ENCODE measurements at places on chromosomes 3 and 15.

DNA sequence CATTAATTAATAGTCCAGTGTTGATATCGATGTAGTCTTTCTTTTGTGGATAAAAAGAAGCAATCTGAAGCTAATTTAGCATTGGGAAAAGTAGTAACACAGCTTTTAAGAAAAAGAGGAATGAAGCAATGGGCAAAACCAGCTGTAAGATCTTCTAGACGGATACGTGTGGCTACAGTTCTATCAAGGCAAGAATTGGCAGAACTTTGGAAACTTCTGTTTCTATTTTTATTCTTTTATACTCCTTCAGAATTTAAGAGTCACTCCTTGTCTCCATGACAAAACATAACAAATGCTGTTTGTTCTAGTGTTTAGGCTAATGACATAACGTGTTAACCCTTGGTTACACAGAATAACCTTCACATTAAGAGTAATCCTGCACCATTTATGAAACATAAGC, 289.2 kb downstream of the ROBO2 start:
- DNase-seq: no peak

GRCh38 chr3:120457827-120458226, 7.0 kb upstream of the FSTL1 start:
- no peak for DNase-seq

DNA sequence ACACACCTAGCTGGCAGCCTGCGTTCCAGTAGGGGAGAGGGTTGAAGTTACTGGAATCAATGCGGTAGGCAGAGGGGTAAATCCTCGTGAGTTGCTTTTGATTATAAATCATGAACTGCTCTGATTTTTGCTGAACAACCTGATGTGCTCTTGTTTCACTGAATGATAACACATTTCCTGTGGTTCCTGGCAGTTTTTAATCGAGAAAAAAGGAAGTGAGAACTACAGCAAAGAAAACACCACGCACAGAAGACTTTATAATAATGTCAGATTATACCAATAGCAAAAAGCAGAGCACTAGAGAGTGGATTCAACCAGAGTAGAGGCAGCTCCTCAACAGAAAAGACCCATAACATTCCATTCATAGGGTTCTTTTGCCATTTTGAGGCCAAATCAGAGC, 200.8 kb upstream of the STRIT1 start:
- no peak for DNase-seq

GRCh38 chr3:43770426-43771103, 79.8 kb downstream of the ABHD5 start:
- no peak for DNase-seq

DNA sequence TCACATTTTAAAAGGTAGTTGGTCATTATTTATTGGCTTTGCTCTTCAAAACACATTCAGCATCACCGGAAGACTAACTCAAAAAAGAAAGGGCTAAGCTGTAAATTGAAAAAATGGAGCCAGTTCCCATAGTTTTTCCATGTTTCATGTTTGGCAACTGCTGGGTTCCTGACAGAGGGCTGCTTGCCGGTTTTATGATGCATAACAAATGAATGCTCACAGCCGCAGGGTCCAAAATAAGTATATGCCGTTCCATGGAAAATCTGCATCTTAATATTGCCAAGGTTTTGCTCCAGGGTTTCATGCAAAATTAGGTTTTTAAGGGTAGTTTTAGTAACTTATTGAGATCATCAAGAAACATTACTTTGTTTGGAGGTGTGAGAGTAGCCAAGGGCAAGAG, 15.8 kb downstream of the SLC12A1 start:
- DNase-seq: no peak

DNA sequence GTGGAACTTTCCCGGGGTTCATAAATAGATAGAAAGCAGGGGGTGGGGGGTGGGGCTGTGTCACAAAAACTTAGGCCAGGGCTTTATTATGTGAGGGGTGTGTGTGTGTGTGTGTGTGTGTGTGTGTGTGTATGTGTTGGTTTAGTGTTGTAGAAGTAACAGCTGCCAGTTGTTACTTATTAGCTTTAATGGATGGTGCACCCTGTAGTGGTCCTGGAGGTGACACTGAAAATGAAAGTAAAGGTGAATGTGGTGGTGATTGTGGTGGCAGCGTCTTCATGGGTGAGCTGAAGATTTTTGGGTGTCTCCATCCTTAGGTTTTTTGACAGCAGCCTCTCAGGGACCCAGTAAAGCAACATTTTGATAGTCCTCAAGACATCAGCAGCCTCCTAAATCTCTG, 449.9 kb downstream of the PDCD6IP start:
- DNase-seq: no peak

DNA sequence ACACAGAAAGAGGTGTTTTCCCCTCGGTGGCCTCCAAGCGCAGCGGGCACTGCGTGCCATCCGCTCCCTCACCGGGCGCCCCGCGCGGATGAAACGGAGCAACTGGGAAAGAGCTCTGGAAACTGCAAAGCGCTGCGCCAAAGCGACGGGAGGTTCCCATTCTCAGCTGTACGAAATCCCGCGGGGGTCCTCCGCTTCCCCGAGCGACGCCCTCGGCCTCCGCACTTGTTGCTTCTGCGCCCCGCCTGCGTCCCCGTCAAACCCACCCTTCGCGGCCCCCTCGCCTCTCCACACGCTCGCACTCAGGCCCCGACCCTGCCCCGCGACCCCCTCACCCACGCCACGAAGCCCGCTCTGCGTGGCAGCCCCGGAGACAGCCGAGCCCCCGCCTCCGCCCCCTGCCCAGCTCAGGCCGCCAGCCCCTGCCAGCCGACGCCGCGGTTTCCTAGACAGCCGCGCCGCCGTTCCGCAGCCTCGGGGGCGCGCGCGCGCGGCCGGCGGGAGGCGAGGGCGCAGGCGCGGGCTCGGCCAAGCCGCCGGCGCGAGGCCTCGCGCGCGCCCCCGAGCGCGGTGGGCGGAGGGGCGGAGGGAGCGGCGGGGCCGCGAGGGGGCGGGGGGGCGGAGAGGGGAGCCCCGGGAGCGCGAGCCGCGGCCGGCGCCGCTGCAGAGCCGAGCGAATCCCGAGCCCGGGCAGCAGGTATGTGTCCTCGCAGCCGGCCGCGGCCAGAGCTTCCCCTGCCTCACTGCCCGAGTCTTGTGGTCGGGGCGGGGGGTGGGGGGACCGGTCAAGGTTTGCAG, at the start of gene TMEM266:
Gene TMEM266, plus strand, starts transcription at position 666 of the 798 bp plus-strand sequence. CDS start 74,279 bp downstream, outside the sequence.
- DNase-seq: no peak

DNA sequence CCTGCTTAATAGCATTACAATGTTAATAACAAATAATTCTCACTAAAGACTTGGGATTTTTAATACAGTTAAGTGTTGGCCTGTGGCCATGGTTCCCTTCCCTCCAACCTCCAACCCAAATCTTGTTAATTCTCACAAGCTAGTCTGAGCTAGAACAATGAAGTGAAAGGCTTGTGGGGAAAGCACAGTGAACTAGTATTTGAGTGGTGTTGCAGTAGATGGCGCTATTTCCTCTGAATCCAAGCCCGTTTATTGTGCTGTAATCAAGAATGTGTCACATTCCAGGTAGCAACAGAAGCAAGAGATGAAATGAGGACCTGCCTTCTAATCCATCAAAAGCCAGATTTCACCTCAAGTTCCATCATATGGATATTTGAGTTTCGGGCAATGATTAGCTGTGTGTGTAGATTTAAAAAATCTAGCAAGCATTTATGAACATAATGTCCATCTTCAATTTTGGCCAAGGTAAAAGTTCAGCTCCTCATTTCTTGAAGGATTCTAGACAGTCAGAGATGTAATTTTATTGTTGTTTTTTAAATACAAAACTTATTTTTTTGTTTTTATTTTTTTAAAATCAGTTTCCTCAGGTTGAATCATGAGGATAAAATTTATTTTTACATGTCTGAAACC, 160.7 kb downstream of the SQOR start:
- DNase-seq: no peak

DNA sequence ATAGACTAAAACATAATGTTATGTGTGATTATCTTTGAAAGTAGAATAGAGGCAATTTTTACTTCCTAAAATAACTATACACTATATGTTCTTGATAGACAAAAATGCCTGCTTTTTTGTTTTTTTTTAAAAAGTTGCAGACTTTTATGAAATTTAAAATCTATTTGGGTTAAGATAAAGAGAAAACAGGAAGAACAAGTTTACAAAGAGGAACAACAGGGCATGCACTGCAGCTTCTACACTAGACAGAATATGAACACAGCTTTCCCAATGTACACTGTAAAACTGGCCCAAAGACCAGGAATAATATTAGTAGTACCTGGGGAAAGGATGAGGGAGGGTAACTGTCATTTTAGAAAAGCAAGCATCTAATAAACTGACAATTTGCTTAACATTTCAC, 53.7 kb downstream of the NR1I2 start:
- DNase-seq: no peak

DNA sequence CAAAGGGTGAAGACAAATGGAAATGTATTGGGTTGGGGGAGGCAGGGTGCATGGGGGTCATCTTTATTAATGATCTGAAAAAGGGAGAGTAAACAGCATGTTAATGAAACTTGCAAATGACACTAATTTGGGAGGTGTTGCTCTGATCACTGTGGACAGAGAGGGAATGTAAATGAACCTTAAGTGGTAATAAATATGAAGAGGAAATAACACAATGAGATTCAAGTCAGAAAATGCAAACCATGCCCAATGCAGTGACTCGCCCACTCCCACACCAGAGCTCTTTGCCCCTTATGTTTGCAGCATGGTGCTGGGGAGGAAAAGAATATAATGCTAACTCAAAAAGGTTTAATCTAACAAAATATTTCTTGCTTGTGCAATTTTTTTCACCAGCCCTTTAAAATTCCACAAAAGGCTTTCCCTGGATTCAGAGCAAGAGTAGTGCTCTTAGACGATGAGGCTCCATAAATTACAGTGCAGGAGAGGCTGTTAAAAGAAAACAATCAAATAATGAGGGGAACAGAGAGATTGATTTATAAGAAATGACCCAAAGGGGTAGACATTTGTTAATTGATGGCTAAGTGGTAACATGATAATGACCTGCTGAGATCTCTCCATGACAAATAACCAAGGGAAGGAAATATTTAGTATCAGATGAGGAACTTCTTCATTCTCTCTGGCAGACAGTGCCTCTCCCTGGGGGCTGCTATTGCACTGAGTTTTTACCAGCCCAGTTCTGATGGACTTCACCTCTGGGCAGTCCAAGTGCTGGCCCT, 210.0 kb upstream of the PPP2R3A start:
- no peak for DNase-seq

GRCh38 chr15:101480613-101481380, 8.7 kb downstream of the PCSK6 start:
- DNase-seq: no peak

GRCh38 chr3:113551820-113552219, 19.5 kb downstream of the SIDT1 start:
- DNase-seq: no peak
